ENCODE measurements at places on chromosomes 11 and 22.

- no peak for DNase-seq
These were observed 380.2 kb downstream of the TMEM135 start for GRCh38 chr11:87417951-87418350.

DNA sequence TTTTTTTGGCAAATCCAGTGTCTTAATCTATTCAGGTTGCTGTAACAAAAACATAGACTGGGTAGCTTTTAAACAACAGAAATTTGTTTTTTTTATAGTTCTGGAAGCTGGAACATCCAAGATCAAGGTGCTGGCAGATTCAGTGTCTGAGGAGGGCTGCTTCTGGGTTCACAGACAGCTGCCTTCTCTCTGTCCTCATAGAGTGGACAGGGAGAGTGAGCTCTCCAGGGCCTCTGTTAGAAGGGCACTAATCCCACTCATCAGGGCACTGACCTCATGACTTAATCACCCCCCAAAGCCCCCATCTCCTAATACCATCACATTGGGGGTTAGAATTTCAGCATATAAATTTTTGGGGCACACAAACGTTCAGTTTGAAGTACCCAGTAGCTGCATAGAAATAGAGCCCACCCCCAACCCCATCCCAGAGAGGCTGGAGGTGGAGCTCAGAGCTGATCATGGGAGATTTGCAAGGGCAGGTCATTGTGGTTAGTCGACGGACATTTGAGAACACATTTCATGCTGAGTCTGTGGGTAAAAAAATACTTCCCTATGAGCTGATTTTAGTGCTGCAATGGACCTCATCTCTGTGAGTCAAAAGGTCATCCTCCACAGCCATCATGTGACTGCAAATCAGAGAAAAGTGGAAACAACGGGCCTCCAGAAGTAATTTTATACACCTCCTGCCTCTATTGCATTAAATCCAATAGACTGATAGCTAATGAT, 203.1 kb upstream of the CADM1 start:
- no peak for DNase-seq

DNA sequence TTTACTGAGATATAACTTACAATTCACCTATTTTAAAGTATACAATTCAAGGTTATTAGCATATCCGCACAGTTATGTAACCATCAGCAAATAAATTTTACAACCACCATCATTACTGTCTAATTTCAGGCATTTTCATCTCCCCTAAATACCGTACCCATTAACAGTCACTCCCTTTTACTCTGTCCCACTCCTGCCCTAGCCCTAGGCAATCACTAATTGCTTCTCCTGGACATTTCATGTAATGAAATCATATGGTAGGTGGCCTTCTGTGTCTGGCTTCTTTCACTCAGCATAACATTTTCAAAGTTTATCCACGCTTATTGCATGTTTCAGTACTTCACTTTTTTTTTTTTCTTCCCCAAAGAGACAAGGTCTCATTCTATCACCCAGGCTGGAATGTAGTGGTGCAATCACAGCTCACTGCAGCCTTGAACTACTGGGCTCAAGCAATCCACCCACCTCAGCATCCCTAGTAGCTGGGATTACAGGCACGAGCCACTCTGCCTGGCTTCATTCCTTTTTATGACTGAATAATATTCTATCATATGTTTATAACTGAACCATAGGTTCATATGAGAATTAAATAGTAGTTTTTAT, 61.4 kb upstream of the CHRM4 start:
- DNase-seq: no peak

GRCh38 chr11:44377914-44378321, 68.0 kb upstream of the ALX4 start:
- DNase-seq: no peak

DNA sequence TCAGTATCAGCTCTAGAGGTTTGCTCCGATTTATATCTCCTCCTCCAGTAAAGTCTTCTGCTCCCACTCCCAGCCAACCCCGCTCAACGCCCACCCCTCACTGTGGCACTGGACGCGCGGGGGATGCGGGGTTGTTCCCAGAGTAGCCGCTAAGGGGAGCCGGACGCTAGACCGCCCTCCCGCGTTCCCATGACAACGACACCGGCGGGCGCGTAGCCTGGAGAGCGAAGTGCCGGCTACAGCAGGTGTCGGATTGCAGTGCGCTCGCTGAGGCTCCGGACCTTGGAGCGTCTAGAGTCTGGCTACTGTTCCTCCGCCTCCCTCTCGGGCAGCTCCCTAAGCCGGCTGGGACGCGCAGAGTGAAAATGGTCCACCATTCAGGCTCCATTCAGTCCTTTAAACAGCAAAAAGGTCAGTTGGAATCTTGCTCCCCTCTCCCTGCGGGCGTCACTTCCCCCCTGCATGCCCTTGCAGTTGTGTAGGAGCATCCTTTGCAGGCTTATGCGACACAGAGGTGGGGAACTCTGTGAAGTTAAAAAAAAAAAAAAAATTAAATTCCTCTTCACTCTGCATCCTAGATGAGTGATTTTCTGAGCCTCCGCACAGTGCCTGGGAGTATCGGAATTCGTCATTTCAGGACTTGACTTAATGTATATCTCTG, at the start of gene ANO3:
ANO3 (plus strand) TSS at position 220 of the 661 bp plus-strand sequence; CDS start at position 366, 146 bp downstream.
- DNase-seq: peak; percentile 91

DNA sequence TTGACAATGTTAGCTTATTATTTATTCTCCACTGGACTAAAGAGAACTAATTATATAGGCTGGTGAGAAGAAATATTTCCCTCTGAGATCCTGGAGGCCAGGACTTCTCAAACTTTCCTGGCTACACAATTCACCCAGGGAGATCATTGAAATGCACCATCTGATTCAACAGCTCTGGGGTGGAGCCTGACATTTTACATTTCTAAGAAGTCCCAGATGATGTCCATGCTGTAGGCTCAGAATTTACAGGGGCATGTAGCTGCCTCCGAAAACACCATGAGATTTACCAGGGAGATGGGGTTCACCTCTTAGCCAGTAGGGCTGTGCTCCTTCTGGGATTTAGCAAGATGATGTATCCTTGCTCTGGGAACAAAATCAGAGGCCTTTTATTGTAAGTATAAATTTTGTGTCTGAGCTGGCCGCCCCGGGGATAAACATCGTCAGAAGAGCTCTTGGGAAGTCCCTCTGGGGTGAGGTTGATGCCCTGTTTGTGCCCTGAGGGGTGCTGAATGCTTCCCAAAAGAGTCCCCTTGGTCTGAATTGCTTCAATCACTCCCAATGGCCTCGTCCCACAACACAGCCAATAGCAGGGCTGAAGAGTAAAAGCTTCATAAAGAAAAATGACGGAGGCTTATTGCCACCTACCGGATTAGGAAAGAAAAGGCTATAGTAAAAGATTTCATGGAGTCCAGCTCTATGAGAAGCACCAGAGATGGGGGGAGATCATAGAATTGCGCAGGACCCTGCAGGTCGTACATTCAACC, 33.4 kb upstream of the API5 start:
- no peak for DNase-seq

- DNase-seq: no peak
These were observed 78.1 kb downstream of the GAB2 start for GRCh38 chr11:78339483-78339882.

GRCh38 chr11:60315871-60316270, 11.2 kb upstream of the MS4A6E start:
- no peak for DNase-seq

GRCh38 chr11:121757480-121758125, 304.8 kb upstream of the SORL1-AS1 start:
- no peak for DNase-seq

DNA sequence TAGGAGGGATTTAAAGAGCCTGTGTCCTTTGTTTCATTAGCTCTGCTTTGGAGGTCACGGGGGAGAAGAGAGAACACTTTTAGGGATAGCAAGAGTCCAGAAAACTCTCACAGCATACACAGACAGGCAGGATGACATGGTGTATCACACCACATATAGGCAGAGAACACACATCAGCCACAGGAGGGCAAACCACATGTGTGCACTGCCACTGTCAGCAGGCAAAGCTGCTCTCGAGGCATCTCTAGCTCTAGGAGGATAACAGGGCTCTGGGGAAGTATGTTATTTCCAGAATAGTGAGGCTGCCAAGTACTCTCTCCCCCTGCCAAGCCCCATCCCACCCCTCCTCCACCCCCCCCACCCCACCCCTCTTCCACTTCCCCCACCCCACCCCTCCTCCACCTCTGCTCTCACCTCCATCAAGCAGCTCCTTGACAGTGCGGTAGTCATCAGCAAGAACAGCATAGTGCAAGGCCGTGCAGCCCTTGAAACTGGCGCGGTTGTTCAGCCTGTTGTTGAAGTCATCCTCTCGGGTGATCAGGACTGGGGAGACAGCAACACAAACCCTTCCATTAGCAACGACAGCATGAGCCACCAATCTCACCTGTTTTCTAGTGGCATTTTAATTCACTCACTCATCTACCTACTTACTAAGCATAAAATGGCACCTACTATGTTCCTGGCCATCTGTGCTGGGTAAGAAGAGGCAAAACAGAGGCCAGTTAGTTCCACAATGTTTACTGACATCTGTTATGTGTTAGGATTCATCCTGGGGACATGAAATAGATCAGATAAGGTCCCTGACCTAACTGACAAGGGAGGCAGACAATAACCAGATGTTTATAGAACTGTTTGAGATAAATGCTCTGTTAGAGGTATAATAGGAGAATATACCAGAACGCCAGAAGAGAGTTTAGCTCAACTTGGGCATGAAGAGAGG, 75.6 kb downstream of the CLPB start:
- DNase-seq: no peak

GRCh38 chr11:96607864-96608558, 218.2 kb downstream of the JRKL start:
- no peak for DNase-seq

- DNase-seq: no peak
These were observed 32.4 kb downstream of the EIF3F start for GRCh38 chr11:8019314-8020243.

DNA sequence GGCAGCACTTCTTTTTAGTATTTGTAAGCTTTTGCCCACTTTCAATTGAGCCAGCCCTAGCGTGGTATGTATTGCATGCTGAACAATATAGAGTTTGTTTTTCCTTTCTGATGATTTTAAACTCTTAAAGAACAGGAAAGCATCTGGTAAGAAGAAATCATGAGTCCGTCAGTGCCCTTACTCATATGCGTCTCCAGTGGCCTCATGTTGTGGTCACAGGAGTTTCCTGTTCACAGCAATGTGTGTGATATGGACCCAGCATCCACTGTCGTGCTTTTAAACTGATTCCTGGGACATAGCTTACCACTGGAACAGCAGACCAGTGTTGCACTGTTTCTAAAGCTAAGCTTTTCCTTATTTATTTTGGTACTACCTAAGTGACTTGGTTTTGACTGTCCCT, 40.1 kb downstream of the BID start:
- DNase-seq: no peak

DNA sequence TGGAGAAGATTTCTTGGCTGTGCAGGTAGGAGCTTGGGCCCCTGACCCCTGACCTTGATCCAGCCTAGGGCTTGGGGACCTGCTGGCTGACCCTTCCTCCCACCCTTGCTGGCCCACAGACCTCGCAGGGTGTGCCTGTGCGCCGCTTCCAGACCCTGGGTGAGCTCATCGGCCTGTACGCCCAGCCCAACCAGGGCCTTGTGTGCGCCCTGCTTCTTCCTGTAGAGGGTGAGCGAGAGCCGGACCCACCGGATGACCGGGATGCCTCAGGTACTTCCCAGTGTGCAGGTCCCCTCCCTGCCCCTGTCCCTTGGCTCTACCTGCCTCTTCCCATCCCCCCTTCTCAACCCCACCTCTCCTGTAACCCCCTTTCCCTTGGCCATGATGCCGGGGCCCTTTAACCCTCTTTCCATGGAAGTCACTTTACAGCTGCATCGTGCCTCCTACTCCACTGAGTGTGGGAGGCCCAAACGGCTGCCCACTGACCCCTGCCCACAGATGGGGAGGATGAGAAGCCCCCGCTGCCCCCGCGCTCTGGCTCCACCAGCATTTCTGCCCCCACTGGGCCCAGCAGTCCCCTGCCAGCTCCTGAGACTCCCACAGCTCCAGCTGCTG, 3.8 kb downstream of the INPPL1 start:
- no peak for DNase-seq

DNA sequence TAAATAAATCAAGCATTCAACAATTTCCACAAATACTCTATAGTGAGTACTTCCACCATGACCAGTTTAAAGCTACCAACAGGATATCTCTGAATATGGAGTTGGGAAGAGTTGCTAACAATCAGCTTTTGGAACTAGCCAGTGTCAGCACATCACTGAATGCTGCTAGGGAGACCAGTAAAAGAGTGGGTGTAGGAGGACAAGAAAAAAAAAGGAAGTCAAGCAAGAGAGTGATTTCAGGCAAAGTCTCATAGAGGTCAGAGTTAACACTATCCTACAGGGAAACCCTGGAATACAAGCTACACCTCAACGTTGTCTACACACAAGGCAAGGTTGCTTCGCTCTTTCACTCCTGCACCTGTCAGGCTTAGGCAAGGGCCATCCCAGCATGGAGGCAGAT, 24.2 kb downstream of the EIF3F start:
- no peak for DNase-seq

- DNase-seq: no peak
These were observed 5.3 kb upstream of the TYMP start for GRCh38 chr22:50535113-50535512.

- DNase-seq: peak; percentile 30
These were observed 38.7 kb downstream of the BUD13 start for GRCh38 chr11:116733969-116734508.

DNA sequence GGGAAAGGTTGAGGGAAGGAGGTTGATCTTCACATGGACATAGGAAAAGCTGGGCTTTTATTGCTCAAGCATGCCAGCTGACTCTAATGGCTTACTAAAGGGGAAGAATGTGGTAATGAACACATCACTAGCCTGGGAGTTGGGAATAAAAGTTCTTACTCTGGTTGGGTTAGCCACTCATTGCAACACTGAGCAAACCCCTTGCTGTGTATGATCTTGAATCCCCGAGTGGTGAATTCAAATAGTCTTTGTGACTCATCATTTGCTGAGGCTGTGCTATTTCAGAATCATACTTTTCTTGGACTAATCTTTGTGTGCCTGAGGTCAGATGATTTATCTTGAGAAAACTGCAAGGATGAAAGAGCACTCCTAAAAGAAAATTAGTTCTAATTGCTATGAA, 304.1 kb upstream of the ANO5 start:
- DNase-seq: no peak

GRCh38 chr11:28618416-28618815, 510.2 kb downstream of the METTL15 start:
- no peak for DNase-seq

DNA sequence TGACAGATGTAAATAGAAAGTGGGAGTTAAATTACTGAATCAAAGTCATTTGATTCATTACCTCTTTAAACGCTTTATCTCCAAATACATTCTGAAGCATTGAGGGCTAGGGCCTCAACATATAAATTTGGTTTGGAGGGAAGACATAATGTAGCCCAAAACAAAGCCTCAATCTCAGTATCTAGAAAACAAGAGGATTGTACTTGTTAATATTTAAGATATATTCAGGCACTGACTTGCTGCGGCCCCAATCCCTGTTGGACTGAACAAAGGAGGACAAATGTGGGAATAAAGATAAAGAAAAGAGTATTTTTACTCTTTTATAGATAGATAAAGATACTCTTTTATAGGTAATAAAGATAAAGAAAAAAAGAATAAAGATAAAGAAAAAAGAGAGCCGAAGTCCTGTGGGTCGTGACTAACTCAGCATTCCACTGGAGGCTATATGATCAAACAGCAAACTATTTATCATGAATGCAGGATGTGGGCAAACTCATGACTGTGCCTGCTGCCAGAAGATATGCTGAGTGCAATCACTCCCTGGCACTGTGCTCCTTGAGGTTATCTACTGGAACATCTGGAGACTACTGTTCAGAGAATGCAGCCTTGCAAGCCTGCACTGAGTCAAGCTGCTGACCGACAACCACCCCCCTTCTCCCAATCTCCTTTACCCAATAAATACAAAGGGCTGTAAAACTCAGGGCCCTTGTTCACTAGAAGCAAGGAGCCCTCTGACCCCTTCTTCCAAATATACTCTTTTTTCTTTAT, 6.9 kb downstream of the OR10V1 start:
- no peak for DNase-seq
